ENCODE measurements at places on chromosomes 3 and 15.

DNA sequence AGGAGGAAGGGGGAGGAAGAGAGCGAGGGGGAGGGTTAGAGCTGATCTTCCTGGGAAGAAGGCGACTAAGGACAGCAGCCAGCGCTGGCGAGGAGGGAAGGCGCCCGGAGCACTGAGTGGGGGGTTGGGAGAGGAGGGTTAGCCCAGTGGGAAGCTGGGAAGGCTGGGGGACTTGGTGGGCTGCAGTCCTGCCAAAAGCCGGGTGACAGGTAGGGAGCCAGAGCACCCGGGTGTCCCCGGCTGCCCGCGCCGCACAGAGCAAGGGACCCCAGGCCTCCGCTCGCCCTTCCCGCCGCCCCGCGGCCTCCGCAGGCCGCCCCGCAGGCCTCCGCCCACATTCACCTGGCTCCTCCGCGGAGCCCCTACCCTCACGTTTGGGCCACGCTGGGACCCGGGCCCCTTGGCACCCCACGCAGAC, 448 bp downstream of the SLC12A8 start:
- no peak for DNase-seq

GRCh38 chr3:45792036-45792435, 4.3 kb downstream of the SLC6A20 start:
- no peak for DNase-seq

DNA sequence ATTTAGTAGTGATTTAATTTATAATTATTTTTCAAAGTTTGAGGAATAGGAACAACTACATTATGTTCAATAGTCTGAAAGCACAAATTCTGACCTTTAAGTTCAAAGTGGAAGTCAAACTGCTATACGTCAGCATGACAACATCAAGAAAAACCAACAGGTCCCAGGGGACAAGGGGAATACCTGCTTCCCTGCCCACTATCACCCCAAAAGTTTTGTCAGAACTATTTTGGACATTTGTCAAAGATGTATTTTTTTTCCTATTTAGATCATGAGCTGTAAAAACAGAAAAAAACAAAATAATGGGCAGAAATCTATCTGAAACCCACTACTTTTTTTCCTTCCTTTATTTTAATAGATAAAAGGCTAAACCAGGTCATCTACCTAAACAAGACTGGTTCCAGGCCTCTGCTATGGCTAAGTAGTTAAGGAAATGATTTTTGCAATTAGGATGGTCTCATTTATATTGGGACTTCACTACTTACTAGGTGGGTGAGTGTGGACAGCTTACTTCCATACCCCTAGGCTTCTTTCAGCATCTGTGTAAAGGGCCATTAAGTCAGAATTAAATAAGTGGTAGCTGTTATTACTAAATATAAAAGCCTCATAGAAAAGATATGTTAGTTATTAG, 746.3 kb downstream of the FHIT start:
- no peak for DNase-seq

- DNase-seq = no peak
These were observed 131.8 kb downstream of the CCNL1 start for GRCh38 chr3:157027861-157028745.

DNA sequence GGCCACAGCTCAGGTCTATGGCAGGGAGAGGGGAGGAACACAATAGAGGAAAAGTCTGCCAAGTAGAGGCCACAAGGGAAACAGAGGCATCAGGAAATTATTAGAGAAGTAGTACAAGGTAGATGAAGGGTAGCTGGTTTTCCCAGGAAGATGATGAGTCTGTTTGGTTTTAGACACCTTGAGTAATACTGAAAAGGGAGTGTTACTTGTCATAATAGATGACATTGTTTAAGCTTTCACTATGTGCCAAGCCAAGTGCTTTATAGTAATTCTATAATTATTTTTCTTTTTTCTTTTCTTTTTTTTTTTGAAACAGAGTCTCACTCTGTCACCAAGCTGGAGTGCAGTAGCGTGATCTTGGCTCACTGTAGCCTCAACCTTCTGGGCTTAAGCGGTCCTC, 13.7 kb downstream of the PXK start:
- no peak for DNase-seq

DNA sequence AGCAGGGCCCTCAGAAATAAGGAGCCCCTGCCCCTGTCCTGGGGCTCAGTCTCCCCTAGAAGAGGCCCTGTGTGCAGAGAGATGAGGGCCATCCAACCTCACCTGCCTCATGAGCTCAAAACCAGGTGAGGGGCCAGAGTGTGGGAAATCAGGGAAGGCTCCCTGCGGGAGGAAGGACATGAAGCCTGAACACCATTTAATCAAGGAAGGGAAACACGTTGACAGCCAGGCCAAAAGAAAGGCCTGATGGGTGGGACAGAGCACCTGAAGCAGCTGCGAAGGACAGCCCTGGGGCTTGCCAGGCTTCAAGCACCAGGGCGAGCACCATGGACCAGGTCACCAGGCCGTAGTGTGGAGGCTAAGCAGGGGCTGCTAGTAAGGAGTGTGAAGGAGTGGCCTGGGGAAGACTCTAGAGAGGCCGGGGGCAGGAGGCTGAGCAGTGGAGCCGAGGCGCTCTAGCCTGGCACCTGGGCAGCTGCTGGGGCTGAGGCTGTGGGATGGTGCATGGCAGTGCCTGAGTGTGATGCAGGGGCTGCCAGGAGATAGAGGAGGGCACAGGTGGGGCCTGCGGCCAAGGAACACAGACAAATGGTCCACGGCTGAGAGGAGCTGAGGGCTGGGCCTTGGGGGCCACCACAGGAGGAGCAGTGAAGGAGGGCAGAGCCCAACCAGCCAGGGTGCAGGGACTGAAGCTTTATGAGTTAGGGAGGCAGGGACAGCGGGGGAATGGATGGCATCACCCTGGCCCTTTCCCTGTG, 16.1 kb downstream of the ACAA1 start:
- DNase-seq = no peak

- DNase-seq = no peak
These were observed 728.3 kb upstream of the SGO1 start for GRCh38 chr3:20914310-20914709.

GRCh38 chr3:178075344-178075743, 460.9 kb upstream of the KCNMB2 start:
- no peak for DNase-seq

DNA sequence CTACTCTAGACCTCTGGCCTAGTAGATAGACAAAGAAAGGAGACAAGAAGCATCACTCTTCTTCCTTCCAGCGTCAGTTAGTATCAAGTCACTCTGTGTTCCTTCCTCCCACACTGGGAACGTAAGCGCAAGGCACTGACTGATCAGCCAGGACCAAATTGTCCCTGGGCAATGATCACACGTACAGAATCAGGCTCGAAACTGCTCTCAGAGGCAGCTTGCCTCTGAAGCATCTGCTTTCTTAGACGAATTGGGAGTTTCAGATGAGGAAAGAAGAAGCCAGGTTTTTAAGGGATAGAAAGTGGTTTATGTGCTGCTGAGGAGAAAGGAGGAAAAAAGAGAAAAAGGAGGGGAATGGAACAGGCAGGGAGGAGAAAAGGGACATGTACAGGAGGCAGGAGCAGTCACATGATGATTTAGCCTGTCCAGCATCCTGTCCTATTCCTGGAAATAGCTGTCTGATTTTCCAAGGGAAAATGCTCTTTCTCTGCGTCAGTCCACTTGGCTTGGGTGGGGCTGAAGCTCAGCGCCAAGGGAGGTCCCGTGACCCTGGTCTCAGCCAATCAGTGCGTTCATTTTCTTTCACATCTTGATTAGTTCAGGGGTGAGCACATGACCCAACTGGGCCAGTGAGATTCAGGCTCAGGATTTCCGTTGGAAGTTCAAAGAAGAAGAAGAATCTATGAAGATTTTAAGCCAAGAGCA, 102.0 kb upstream of the PRICKLE2 start:
- no peak for DNase-seq

GRCh38 chr3:98770261-98771039, 7.3 kb downstream of the ST3GAL6 start:
- no peak for DNase-seq

DNA sequence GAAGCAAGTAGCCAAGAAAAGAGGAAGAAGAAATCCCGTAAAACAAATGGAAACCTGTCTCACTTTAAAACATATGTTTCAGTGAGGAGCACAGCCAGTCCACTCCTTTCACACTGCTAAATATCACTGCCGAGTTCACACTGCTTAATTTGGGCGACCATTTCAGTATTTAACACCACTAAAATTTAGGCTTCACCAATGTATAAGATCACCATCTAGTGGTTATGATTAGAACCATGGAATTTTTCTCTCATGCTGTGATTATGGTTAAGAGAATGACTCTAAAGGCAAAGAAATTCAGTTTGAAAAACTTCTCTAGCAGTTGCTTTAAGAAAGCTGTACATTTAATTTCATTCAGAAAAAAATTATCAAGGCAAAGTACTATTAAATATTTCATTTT, 16.6 kb downstream of the SLC4A7 start:
- peak; percentile 7 for DNase-seq

DNA sequence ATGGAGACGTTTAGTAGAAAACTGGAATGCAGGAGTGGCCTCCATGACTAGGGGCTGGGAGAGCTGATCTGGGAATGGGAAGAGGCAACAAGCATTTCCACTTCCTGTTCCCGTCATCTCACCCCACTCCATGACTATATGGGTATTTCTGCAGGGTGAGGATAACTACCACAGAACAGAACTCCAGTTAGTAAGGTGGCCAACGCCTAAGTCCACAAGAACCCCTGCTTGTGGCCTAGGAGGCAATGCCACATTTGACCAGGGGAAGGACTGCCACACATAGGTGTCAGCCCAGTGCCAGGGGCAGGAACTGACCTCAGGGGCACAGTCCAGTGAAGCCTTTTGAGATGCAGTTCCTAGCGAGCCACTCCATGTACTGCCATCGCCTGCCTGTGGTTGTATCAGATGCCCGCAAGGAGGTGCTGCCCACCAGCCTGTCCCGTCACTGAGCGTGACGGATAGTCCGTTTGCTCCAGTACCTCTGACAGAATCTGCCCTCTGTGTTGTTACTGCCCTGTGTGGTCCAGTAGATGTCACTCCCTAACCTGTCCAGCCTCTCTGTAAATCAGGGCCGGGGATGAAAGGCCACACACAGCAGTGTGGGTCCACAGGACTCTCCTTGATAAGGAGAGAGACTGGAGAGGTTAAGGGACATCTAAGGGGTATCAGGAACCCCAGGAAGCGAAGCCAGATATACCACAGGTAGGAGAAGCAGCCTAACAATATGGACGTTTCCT, 3.5 kb upstream of the MTFMT start:
- peak; percentile 40 for DNase-seq

DNA sequence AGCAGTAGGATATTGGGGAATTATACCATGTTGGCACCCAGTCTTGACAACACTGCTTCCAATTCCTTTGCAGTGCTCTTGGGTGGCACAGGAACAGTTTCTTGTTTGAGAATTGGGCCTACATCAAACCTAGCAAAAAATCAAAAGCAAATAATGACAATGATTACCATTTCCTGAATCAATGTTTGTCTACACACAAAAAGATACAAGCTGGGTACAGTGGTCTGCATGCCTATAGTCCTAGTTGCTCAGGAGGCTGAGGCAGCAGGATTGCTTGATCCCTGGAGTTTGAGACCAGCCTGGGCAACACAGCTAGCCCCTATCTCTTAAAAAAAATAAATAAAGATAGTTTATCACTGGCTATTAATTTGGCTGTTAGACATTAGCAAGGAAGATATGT, 8.0 kb downstream of the MTFMT start:
- no peak for DNase-seq

DNA sequence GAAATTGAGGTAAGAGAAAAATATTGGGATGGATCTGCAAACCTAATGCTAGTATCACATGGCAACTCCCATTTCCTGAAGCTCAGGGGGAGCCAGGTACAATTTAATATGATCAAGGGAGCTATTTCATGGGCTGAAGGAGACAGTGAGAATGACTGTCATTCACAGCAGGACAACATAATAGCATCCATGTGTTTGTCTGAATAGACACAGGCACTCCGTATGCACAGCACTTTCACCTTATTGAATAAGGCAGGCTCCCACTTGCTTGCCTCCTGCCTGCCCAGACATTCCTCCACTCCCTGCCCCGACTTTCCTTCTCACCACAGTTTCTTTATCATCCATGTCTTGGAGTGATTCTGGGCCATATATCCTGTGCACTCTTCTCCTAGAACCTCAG, 156.6 kb upstream of the SLC24A5 start:
- no peak for DNase-seq

DNA sequence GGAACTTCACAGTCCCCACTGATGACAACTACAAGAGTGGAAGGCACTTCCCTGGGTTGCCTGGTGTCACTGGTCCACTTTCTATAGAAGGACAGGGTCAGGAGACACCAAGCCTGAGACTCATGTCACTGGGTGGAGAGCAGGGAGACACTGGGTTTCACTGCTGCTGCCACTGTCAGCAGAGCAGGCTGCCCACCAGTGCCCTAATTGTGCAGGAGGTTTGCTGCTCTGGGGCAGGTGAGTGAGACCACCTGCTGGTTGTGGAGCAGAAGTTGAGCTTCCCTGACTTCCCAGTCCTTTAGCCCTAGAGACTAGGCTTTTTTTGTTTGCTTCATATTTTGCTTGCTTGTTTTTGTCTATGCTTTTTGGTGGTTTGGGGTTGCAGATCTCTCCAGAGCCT, 528.4 kb upstream of the RGMA start:
- DNase-seq = no peak

DNA sequence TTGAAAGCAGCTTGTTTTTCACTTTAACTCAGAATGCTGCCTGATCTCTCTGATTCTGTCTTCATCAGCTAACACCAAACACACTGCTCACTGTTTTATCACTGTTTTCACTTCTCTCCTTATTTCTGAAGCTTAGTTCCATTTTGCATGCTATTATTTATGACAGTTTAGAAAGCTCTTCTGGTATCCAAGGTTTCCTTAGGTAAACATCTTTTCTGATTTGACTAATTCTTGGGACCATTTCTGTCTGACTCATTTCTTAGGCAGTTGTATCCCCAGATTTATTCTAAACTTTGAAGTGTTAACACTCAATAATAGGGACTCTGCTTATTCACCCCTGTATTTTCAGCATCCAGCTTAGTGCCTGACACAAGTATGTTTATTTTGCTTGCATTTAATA, 167.7 kb downstream of the BCHE start:
- DNase-seq = no peak

DNA sequence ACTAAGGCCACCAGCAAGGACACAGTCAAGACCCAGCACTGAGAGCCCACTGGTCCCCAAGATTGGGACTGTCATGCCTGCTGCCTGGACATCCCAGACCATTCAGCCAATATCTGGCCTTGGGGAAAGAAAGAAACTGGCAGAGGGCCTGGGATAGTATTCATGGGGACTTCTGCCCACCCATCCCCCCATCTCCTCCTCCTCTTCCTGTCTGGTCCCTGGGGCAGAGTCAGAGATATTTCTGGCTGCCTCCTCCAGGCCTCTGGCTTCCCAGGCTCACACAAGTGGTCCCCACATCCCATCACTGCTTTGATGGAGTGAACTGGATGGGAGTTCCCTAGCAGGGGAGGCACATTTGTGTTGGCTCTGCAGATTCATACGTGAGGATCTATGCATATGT, 4.2 kb upstream of the RASL12 start:
- no peak for DNase-seq

GRCh38 chr15:68389041-68389930, 42.7 kb downstream of the ITGA11 start:
- no peak for DNase-seq

- DNase-seq = no peak
These were observed 276.7 kb downstream of the SLC9A9 start for GRCh38 chr3:143571548-143571947.

All from hematopoietic multipotent progenitor cell treated with erythropoietin and hydrocortisone succinate and interleukin-3 and kit ligand, for 15 days (in vitro differentiated cells).